ENCODE measurements at places on chromosomes 2 and 18. TPM values are rescaled to one million over a fixed set of nuclear protein-coding genes. Genes with fewer than 3 reads are reported as not detected.

Gene PRKAG3
- total RNA-seq = not detected

Gene RDH14
- total RNA-seq = 17.5 TPM

Gene HOXD8
- total RNA-seq = not detected

Gene RTP5
- not detected for total RNA-seq

Gene XDH
- total RNA-seq = 0.17 TPM

Gene RANBP2
- 26.4 TPM for total RNA-seq

Gene GLI2
- 6.2 TPM for total RNA-seq

Gene CD8B
- total RNA-seq = not detected

Gene KLHL41
- 0.34 TPM for total RNA-seq

Gene CYTIP
- not detected for total RNA-seq

Gene C1GALT1C1L
- 1.0 TPM for total RNA-seq

Gene CD302
- 5.0 TPM for total RNA-seq

Gene ATG4B
- 66.7 TPM for total RNA-seq

Gene DNAJC5G
- total RNA-seq = not detected

Gene SLC16A14
- 1.0 TPM for total RNA-seq

Gene LBX2
- 1.3 TPM for total RNA-seq

Gene ANKRD30BL
- not detected for total RNA-seq

Gene ACKR3
- total RNA-seq = 0.15 TPM

Gene CHRNG
- not detected for total RNA-seq

Gene PCARE
- not detected for total RNA-seq

Gene RPS27A
- 1,202 TPM for total RNA-seq

Gene TUBA4B
- total RNA-seq = not detected

Gene SERPINB2
- 5.2 TPM for total RNA-seq

Gene PJVK
- 0.84 TPM for total RNA-seq

Gene CIB4
- total RNA-seq = not detected

Gene CDK5R2
- not detected for total RNA-seq

Gene RAD51AP2
- total RNA-seq = not detected

Gene ANKRD23
- 0.89 TPM for total RNA-seq

Gene DUSP19
- 1.2 TPM for total RNA-seq

Gene KCNF1
- 0.59 TPM for total RNA-seq

Gene C2orf80
- total RNA-seq = not detected

Gene ALK
- not detected for total RNA-seq

Gene TXNDC2
- not detected for total RNA-seq

Gene CD226
- under 0.01 TPM for total RNA-seq

Gene KRTCAP3
- not detected for total RNA-seq

Gene CHRND
- total RNA-seq = not detected

Gene CCBE1
- 52.3 TPM for total RNA-seq

Gene IHH
- not detected for total RNA-seq
